H9 (cell line): ENCODE measurements at places on chromosomes 6 and 20. TPM values are rescaled to one million over a fixed set of nuclear protein-coding genes. Genes with fewer than 3 reads are reported as not detected.

Gene PRDM1
- 2.3 and 2.9 TPM in 2 replicates for total RNA-seq

- no peaks in the 10 kb centered on the region for H3K27me3 ChIP-seq
- H3K4me1 ChIP-seq, result no peaks in the 10 kb centered on the region; the same call in 1 of the 2 replicates
- no peaks in the 10 kb centered on the region for H3K36me3 ChIP-seq
- no peak overlapping the region for H3K27ac ChIP-seq
These were observed 83.5 kb downstream of the TNFAIP3 start for GRCh38 chr6:137950581-137950980.

GRCh38 chr20:57872816-57873409 lies 163.1 kb upstream of the PMEPA1 start:
- H3K4me3 ChIP-seq, result no peak overlapping the region
- no peaks in the 10 kb centered on the region; the same call in 1 of the 2 replicates for H3K4me1 ChIP-seq
- DNase-seq, result no peak
- H3K27me3 ChIP-seq, result no peaks in the 10 kb centered on the region

GRCh38 chr6:40714576-40715564 lies 127.7 kb upstream of the LRFN2 start:
- no peaks in the 10 kb centered on the region for H3K36me3 ChIP-seq
- no peak overlapping the region for H3K27ac ChIP-seq
- no peaks in the 10 kb centered on the region for H3K27me3 ChIP-seq
